ENCODE measurements at places on chromosomes 5 and 9.

DNA sequence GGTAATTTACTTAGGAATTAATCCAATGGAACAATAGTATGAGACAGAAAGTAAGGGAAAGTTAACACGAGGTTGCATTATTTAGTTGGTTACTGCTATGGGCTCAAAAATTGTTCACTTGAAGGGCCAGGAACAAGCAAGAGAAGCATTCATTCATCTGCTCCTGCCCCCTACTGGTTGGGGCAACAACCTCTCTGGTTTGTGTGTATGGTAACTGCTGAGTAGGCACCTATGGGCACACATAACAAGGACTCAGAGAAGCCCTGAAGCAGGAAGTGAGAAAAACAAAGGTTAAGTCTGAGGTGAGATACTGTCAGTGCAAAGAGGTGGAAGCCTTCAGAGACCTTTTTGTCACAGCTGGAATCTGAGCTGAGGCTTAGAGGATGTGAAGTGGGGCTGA, 34.4 kb upstream of the RANBP6 start:
- peak; percentile 21 for DNase-seq

GRCh38 chr9:113537229-113537810, 73.8 kb downstream of the RGS3 start:
- DNase-seq: no peak

- no peak for DNase-seq
Measured at GRCh38 chr9:77460938-77461337, 187.2 kb downstream of the GNA14 start.

GRCh38 chr9:3553076-3553765, 27.4 kb upstream of the RFX3 start:
- DNase-seq: no peak

DNA sequence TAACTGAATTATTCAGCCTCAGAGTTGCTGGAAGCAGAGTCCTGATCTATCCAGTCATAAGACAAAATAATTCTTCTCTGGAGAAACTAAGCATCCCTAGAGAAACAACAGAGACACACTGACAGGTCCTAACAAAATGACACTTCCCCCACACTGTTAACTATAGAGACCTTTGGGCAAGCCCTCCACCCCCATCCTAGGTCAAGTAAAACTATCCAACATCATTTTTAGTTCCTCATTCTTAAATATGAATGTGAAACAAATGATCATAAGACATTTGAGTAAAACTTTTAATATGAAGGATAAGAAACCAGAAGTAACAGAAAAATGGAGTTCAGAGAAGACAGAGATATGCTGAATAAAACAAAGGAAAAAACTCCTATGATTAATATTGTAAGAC, 30.9 kb downstream of the CNTLN start:
- DNase-seq: no peak

DNA sequence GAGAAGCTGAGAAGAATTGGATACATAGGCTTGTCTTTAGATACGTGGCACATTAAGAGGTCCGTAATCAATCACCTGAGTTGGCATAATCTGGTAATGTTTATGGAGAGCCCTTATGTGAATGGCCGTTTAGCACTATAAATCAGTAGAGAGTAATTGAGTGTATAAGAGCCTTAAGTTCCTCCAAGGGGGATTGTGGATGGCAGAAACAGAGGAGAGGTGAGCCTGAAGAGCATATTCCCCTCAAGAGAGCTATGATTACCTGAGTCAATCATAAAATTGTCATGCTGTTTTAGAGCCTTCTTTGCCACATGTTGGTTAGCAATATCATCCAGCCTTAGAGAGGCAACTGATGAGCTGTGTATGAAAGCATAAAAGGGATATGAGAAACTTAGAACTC, 58.8 kb downstream of the FOCAD start:
- no peak for DNase-seq
